ENCODE measurements at places on chromosomes 5 and 9.

- no peak for DNase-seq
Measured at GRCh38 chr9:77021291-77021894, 1.9 kb downstream of the FOXB2 start.

DNA sequence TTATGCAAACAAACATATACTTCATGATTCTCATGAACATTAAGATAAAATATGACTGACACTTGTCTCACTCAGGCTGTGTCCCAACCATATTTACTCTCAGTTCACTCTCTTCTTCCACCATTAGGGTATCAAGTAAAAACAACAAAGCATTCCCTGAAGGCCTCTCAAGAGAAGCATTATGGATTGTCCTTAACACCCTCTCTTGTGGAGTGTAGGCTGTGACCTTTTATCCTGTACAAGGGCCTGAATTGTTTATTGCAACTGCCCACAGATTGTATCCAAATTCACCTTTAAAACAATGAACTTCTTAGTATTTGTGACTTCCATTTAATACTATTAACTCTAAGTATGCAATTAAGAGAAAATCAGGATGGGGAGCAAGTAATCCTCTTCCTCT lies 78.1 kb downstream of the RICTOR start:
- no peak for DNase-seq

GRCh38 chr9:16352251-16352650 lies 518.2 kb downstream of the BNC2 start:
- no peak for DNase-seq

DNA sequence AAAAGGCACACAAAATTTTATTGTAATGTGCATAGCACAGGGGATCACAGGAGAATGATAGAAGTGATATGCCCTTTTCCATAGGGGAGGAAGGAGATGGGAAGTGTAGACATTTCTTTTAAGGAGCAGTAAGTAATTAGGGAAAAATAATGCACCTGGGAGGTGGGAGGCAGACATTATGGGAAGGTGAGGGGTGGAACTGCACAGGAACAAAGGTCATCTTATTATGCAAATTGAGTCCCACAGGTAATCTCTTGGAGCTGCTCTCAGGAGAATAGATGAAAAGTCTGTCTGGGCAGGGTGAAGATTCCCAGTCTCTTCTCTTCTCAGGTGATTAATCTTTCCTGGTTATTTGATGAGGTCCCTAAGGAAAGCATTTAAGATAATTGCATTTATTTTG lies 331.5 kb downstream of the ENC1 start:
- no peak for DNase-seq

GRCh38 chr9:135009794-135010585 lies 77.5 kb upstream of the OLFM1 start:
- DNase-seq = no peak

DNA sequence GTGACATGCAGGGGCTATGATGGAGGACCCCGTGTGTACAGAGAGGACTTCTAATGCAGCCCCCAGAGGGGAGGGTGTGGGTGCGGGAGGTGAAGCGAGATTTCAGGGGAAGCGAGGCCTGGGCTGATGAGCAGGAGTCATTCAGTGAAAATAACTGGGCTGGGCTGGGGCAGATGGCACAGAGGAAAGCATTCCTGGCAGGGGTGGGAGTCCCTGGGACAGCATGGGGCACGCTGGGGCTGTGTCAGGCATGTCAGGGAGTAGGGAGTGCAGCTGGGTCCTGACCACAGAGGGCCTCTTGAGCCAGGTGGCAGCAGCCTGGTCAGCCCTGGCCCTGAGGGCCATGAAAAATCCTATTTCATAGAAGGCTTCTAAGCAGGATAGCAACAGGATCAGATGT lies 36.6 kb downstream of the COL15A1 start:
- no peak for DNase-seq

DNA sequence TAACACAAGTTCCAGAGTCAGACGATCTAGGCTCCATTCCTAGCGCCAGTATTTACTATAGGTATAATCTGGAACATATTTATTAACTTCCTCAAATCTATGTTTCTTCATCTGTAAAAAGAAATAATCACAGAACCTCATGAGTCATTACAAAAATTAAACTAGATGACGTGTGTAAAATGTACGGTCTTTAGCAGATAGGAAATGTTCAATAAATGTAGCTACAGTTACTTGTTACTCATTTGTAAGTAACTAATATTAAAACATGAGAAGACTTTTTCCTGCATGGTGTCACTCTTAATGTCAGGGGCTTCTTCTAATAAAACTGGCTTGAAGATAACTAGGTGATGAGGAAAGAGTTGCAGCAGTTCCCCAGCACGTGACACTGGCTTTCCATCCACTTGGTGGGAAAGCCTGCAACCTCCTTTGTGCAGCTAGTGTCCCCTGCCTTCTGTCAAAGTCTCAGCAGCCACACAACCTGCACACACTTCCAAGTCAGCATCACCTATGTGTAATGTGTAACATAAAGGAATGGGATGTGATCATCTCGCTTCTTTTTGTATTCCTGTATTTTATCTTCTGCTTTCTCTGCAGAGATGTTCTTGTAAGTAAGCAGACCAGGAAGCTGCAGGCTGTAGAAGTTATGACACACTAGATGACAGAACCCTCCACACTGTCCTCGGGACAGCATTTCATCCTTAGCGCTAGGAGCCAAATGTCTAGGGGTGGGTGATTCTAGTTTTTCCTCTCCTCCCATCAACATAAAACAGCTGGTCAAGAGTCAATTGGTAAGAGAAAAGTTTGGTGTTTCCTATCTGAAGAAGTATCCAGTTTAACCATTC lies 1.8 kb upstream of the JAKMIP2 start:
- no peak for DNase-seq

DNA sequence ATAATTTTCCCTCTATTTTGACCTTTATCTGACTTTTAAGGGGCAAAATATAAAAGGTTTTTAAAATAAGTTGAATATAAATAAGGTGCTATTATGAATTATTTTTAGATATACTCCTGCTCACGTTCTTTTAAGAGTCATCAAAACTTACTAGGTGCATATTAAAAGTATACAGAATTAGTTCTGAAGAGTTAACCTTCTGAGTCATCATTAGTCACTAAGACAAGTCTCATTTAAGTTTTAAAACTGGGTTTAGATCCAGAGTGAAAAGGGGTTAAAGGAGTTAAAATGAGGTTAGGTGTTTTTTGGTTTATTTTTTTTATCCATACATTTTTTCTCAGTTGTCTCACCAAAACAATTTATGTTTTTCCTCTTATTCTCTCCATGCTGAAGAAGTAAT lies 41.7 kb downstream of the SMIM15 start:
- DNase-seq = no peak

GRCh38 chr5:71932655-71933338 lies 174.5 kb upstream of the MAP1B start:
- DNase-seq = no peak

DNA sequence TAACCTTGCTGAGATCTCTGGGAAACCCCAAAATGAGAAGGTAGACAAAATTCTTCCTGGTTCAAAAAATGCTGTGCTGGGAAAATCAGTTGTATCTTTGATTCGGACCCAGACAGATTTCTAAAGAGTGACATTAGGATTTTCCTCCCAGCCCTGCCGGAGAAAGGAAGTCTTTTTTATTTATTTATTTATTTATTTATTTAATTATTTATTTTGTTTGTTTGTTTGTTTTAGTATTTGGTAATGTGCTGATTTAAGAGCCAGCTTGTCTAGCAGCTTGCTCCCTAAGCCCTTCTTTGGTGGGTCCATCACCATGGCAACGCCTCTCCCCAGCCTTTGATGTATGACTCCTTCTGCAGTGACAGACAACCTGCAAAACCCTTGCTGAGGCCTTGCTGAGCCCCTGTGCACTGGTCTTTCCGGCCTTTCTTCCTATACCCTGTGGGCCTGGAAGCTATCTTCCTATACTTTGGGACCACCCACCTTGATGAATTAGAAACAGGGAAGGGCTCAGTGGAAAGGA lies 60.6 kb upstream of the AFAP1L1 start:
- DNase-seq = no peak

DNA sequence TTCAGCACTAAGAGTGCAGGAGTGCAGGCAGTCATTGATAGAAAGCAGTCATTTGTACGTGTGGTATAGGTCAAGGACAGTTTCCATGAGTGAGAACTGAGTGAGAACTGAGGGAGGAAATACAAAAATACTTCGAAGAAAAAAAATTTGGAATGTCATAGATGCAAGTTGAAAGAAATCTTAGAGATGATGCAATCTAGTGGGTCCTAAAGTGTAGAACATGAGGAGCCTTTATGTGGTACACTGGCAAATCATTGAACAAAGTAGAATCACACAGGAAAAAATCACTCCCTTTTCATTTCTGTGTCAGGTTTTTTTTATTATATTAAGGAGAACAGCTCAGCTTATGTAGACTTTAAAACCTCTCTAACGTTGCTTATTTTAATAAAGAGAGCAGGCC lies 26.4 kb upstream of the SLC1A1 start:
- no peak for DNase-seq

DNA sequence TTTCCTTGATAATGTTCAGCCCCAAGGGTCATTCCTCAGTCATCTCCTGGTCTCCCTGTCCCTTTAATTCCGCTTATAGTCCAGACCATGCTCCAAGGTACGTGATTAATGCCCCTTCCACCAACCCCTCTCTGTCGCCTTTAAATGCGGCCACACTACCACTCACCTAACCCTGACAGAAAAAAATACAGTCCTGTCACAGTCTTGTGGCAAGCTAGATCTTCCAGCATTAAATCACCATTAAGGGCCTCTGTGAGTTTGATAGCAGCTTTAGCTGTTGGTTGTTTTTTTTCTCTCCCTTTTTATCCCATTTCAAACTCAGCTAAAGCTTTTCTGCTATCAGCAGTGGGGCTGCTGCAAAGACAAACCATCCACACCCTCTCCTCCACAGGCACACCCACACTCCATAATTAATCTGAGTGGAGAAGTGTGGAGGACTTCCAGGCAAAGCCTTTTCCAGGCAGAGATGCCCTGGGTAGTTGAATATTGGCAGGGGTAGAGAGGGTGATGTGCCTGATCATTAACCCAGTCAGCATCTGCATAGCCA lies 522.7 kb upstream of the CLINT1 start:
- DNase-seq = no peak

- DNase-seq = no peak
Measured at GRCh38 chr9:130029223-130029973, 13.6 kb downstream of the FNBP1 start.

DNA sequence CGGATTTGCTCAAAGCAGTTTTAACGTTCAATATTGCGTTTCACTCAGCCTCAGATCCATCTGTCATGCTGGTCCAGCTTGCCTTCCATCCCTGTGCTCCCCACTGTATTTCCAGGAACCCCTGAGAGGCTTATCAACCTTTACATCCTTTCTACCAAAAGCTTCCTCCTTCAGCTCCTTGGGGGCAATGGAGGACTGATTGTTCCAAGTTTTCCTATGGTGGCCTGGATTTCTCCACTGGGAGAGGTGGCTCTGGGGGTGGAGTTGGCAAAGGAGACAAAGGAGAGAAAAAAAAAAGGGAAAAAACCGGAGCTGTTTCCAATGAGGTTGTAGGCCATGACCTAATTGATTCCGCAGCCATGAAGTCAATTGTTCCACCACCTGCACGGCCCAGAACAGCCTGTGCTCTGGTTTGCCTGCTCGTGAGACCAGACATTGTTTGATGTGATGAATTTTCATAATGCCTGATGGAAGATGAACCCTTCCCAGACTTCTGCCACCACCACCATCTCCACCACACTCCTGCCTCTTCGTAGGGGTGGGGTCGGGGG lies 54.1 kb downstream of the ABLIM3 start:
- DNase-seq = no peak

GRCh38 chr9:18122171-18122570 lies 351.8 kb upstream of the ADAMTSL1 start:
- DNase-seq = no peak

DNA sequence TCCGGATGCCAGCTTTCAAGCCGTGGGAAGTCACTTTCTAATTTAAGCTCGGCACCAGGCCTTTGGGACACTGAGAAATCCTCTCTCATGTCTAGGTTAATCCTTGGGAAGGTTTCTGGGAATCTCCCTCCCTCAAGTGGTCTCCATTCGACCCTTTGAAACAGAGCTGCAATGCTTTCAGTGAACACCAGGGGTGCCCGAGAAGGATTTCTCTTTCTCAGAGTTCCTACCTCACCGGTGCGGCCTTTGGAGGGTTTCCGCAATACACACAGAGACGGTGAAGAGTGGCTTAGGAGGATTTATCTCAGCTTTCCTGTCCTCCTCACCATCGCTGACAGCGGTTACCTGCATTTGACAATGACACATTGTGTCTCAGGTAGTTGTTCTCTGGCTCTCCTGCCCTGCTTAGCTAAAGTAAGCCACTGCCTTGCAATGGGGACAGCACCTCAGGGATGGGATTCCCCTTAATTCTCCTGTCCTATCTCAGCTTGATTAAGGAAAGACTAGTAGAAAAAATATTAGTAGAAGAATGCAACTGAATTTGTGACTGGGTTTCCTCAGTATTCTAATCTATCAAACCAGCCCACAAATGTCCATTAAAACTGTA lies 180.6 kb downstream of the GABRG2 start:
- no peak for DNase-seq

- DNase-seq = no peak
Measured at GRCh38 chr5:118933703-118934102, 54.6 kb downstream of the DTWD2 start.

DNA sequence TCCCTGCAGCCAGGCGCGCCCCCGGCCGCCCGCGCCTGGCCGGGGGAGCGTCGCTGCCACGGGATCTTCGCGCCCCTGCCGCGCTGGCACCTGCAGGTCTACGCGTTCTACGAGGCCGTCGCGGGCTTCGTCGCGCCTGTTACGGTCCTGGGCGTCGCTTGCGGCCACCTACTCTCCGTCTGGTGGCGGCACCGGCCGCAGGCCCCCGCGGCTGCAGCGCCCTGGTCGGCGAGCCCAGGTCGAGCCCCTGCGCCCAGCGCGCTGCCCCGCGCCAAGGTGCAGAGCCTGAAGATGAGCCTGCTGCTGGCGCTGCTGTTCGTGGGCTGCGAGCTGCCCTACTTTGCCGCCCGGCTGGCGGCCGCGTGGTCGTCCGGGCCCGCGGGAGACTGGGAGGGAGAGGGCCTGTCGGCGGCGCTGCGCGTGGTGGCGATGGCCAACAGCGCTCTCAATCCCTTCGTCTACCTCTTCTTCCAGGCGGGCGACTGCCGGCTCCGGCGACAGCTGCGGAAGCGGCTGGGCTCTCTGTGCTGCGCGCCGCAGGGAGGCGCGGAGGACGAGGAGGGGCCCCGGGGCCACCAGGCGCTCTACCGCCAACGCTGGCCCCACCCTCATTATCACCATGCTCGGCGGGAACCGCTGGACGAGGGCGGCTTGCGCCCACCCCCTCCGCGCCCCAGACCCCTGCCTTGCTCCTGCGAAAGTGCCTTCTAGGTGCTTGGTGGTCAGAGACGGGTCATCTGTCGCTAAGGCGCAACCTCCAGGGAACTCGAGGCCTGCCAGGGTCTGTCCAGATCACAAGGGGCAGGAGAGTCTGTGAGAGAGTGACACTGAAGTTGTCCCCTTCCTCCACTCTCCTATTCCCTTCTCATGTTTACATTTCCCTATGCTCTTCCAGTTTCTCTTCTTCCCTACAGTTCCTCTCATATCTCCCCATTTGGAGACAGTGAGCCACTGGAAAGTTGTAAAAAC lies 1.3 kb downstream of the GPR150 start:
- no peak for DNase-seq

- DNase-seq = no peak
Measured at GRCh38 chr9:116572095-116572748, 114.9 kb upstream of the TRIM32 start.

- no peak for DNase-seq
Measured at GRCh38 chr5:175281714-175282113, 162.3 kb downstream of the DRD1 start.

- no peak for DNase-seq
Measured at GRCh38 chr9:77594963-77595362, 53.2 kb downstream of the GNA14 start.
